Activated CD8-positive, alpha-beta T cell treated with anti-CD3 and anti-CD28 coated beads for 36 hours (primary cell): ENCODE measurements at places on chromosomes 4 and X. TPM values are rescaled to one million over a fixed set of nuclear protein-coding genes. Genes with fewer than 3 reads are reported as not detected.

GRCh38 chrX:78514852-78515251 lies 144.3 kb downstream of the RTL3 start:
- no peak for DNase-seq

DNA sequence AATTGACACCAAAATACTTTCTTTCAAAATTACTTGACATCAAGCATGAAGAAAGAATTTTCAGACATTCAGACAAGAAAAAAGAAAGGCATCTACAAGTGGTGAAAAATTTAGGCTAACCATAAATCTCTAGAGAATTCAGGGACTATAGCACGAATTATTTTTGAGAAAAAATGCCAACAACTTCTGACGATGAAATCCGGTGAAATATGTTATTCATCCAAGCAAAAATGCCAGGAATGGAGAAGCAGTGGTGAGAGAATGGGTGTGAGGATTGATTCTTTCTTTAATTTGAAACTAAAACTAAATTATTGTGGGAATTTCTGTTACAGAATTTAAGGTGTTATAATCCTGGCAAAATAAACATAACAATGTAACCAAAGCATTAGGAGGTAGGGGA lies 69.4 kb upstream of the SORBS2 start:
- DNase-seq: no peak

DNA sequence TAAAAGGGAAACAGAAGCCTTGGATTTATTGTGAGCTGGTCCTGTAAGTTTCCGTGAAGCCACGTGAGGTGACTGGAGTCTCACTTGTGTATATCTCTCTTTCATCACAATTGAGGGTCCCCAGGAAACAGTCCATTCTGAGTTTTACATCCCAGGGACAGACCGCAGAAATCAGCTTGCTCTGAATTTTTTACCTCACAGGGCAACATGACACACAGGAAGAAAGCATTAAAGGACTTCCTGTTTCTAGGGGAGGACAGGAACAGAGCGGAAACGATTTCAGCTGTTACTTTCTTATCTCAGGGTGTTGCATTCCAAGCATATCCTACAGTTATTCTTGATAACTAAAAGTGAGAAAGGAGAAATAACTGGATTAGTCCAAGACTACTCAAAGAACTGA lies 553.5 kb downstream of the TRAM1L1 start:
- DNase-seq: peak; percentile 1

DNA sequence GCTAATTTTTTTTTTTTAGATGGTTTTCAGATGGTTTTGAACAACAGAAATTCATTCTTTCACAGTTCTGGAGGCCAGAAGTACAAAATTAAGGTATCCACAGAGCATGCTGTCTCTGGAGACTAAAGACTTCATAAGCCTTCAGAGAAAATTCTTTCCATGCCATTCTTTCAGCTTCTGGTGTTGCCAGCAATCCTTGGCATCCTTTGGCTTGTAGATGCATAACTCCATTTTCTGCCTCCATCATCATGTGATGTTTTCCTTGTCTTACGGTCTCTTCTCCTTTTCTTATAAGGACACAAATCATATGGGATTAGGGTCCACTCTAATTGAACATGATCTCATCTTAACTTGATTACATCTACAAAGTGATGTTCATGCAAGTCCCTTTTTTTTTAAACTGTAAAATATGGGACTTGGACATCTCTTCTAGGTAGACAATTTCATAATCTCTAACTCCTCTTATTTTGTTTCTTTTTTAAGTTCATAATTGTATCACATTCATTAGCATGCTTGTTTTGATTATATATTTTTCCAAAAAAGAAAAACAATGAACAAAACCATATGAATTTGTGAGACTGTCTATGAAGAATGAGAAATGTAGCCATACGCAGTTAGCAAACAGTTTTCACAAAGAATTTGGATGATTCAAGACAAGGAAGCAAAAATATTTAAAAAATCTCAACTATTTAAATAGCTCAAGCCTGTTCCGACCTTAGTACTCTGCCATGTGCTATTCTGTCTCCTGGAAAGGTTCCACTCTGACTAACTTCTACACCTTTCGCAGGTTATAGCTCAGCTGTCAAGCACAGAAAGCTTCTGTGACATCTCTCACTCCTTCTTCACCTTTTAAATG lies 53.1 kb upstream of the GIMD1 start:
- no peak for DNase-seq

DNA sequence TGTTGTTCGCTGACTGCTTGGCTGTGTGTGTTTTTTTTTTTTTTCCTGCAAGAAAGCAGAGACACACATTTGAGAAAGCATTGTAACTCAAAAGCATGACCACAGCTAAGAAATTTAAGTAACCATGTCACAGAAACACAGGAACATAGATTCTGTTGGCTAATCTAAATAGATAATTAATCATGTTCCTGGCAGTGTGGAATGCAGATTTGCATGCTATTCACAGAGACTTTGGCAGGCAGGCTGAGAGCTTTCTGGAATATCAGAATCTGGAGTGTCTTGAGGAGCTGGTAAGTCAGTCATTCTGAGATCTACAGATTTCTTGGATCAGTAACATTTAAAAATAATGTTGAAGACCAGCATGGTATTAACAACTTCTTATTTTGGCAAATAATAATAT lies 33.2 kb upstream of the SMS start:
- DNase-seq: no peak

- DNase-seq: peak; percentile 60
These were observed 119.8 kb upstream of the TEX13D start for GRCh38 chrX:124212622-124213021.

GRCh38 chrX:133697656-133698055 lies 282.4 kb upstream of the GPC4 start:
- no peak for DNase-seq

- no peak for DNase-seq
These were observed 250.1 kb downstream of the C4orf33 start for GRCh38 chr4:129346036-129346435.

- no peak for DNase-seq
These were observed 53.7 kb upstream of the RBPJ start for GRCh38 chr4:26267087-26267486.

DNA sequence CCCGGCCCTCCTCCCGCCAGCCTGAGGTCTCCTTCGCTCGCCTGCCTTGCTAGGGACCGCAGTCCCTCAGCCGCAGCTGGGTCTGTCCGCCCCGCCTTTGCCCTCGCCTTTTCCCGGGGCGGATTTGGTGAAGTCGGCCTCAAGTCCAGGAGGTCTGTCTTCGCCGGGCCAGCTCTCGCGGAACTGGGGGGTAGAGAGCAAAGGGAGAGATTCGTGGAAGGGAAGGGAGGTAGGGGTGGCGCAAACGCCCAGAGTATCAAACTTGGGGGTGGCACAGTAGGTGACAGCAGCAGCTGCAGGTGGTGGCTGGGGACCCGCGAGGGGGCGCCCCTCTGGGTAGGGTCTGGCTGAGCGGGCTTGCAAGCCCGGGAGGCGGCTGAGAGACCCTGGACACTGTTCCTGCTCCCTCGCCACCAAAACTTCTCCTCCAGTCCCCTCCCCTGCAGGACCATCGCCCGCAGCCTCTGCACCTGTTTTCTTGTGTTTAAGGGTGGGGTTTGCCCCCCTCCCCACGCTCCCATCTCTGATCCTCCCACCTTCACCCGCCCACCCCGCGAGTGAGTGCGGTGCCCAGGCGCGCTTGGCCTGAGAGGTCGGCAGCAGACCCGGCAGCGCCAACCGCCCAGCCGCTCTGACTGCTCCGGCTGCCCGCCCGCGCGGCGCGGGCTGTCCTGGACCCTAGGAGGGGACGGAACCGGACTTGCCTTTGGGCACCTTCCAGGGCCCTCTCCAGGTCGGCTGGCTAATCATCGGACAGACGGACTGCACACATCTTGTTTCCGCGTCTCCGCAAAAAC lies at the start of gene NPY2R:
TSS of gene NPY2R (plus strand) at position 379 of the 797 bp plus-strand sequence. CDS start 5,304 bp downstream, outside the sequence.
- no peak for DNase-seq

DNA sequence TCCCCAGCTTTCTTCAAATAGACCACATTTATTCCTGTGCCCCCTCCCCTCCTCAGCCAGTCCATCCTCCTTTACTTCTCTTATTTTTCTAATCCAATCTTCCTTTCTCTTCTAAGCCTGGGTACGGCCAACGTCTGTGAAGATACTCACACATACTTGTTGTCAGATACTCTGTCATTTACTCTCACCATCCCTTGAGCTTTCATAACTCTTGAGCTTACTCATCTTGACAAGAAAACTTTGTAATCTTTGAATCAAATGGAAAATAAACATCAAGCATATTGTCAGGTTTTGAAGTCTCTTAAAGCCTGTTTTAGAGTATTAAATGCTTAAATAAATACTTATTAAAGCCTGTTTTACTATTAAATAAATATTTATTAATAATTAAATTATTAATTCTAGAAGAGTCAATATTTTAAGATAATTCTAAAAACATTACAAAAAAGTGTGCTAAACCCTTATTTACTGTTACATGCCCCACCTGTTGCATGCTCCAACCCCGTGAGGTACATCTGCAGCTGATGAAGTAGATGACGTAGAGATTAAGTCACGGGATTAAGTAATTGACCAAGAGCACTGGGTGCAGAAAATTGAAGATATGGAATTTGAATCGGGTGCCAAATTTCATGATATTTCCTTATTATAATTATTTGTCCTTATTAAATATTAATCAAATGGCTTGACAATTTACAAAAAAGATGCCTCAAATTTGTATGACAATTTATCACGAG lies 1.5 kb upstream of the TRIML2 start:
- DNase-seq: no peak

DNA sequence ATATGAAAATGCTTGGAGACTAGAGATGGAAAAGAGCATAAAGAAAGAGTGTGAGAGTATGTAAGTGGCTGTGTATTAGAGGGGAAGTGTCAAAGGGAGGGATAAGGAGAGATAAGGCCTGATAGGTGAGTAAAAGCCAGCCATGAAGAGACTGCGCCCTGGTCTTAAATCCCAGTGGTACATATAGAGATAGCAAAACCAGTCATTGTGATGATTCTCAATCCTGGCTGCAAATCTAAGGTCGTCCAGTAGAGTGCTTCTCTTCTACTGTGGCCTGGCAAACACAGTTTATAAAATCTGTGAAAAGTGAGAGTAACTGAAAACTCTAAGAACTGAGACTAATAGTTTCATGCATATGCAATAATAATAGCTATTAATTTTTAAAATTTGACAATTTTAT lies 86.9 kb downstream of the MAB21L2 start:
- no peak for DNase-seq

DNA sequence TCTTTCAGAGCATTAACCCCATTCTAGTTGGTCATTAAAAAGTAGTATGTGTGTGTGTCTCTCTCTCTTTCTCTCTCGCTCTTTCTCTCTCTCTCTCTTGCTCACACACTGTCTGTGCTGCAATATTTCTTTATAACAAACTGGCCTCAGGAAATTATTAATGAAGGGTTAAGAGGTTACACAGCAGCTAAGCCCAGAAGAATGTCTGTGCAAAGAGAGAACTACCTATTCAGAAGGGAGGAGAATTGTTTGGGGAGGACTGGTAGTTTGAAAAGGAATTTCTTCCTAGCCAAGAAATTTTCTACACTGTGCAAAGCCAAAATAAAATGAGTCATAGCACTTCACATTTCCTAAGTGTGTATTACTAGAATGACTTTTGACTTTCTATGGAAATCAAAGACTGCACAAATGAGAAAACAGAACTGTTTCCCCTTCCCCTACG lies 22.2 kb downstream of the PDGFC start:
- DNase-seq: no peak

DNA sequence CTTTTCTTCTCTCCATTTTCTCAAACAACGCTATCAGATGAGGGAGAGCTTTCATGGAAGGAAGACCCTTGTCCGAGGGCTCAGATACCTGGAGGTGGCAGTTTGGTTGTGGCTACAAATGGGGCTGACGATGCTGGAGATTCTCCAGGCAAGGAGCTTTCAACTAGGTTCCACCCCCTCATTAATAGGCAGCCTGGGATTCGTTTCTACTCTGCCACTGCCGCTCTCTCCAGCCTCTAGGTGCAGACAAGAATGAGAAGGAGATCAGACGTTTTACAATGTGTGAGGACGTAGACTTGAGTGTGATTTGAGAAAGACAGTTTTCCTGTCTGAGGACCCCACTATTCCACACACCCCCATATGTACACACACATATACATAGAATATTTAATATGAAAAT lies 53.1 kb downstream of the ETNPPL start:
- DNase-seq: no peak

DNA sequence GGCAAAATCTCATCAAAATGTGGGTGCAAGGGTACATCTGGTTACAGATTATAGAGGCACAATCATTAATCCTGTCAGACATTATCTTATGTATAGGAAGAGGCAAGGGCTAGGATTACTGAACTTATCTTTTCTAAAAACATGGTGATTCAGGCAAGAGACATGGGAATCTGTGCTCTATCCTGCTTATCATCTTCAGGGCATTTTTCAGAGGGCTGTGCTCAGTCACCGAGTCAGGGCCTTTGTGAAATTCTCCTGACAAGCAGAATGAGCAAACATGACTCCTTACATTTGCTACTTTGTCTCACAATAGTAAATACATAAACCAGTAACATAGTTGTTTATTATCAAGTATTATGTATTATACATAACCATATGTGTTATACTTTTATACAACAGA lies 84.2 kb upstream of the KCTD8 start:
- DNase-seq: no peak

- DNase-seq: no peak
These were observed 331.8 kb upstream of the TENM3 start for GRCh38 chr4:181911420-181911819.

- no peak for DNase-seq
These were observed 12.0 kb downstream of the P2RY8 start for GRCh38 chrX:1524874-1525582.

GRCh38 chrX:24877288-24877664 lies 138.5 kb downstream of the ARX start:
- no peak for DNase-seq

- DNase-seq: no peak
These were observed 12.7 kb downstream of the KLHL34 start for GRCh38 chrX:21645431-21645830.

The MTNR1A gene
- total RNA-seq: not detected

The TLL1 gene
- not detected for total RNA-seq

The RBMX2 gene
- 27.9 TPM for total RNA-seq

The TBL1X gene
- 28.9 TPM for total RNA-seq

The PPP2R2C gene
- total RNA-seq: not detected
